ENCODE measurements at places on chromosomes 11 and 22. TPM values are rescaled to one million over a fixed set of nuclear protein-coding genes. Genes with fewer than 3 reads are reported as not detected.

The APOBEC3B gene
- 1.6 TPM for total RNA-seq

The MS4A15 gene
- not detected for total RNA-seq

The CYP2D6 gene
- not detected for total RNA-seq

The PHOX2A gene
- total RNA-seq: not detected

The MUC5AC gene
- total RNA-seq: under 0.01 TPM

The GPR83 gene
- not detected for total RNA-seq

The OR51B5 gene
- 0.52 TPM for total RNA-seq

The OR8G1 gene
- total RNA-seq: under 0.01 TPM

The CPT1A gene
- total RNA-seq: 11.5 TPM

The ABCC8 gene
- 3.7 TPM for total RNA-seq

The MAP6 gene
- total RNA-seq: 2.1 TPM

The JAML gene
- total RNA-seq: 6.8 TPM

Measured in skeletal muscle tissue (tissue), 5 donors.